ENCODE measurements at places on chromosomes 6 and 20. TPM values are rescaled to one million over a fixed set of nuclear protein-coding genes. Genes with fewer than 3 reads are reported as not detected.

The GDAP1L1 gene
- polyA plus RNA-seq, result not detected

GRCh38 chr6:5754904-5755303, 251.8 kb downstream of the NRN1 start:
- no peak for DNase-seq
- no peak overlapping the region for H3K27ac ChIP-seq
- H3K4me1 ChIP-seq, result no peaks in the 10 kb centered on the region
- no peaks in the 10 kb centered on the region for H3K36me3 ChIP-seq
- H3K4me3 ChIP-seq, result no peak overlapping the region
- no peaks in the 10 kb centered on the region for H3K27me3 ChIP-seq

DNA sequence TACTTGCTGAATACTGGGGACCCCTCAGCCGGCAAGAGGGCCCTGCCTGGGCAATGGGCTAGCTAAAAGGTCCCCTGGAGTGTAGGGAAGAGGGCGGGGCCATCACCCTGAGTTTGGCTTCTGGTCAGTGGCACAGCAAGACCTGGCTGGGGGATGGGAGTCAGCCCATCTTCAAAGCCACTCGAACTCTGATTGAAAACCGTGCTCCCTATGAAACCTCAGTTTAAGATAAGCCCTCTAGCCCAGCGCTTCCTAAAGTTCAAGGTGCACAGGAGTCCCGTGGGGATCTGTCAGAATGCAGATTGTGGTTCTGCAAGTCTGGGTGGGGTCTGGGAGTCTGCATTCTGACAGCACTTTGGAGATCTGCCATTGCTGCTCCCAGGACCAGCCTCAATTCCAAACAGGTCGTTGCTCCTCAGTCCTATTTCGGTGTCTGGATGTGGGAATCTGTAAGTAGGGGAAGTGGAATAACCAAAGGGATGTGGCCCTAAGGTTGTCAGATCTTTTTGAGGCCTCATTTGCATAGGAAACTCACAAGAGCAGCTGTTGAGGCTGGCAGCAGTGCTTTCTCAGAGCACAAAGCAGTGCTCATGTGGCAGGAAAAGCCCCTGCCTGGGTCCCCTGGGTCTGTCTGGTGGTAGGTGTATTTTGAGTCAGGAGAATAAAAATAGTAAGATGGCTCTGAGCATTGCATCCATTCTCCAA, 85.3 kb upstream of the SCP2D1 start:
- H3K4me1 ChIP-seq, result no peaks in the 10 kb centered on the region
- no peak for DNase-seq
- no peaks in the 10 kb centered on the region for H3K27me3 ChIP-seq
- H3K4me3 ChIP-seq, result no peak overlapping the region
- no peak overlapping the region for H3K27ac ChIP-seq

- no peaks in the 10 kb centered on the region for H3K36me3 ChIP-seq
- no peak overlapping the region for H3K27ac ChIP-seq
- no peak for DNase-seq
- no peak overlapping the region for H3K4me3 ChIP-seq
- no peaks in the 10 kb centered on the region for H3K27me3 ChIP-seq
These were observed 585.3 kb upstream of the ARID1B start for GRCh38 chr6:156191895-156192294.

DNA sequence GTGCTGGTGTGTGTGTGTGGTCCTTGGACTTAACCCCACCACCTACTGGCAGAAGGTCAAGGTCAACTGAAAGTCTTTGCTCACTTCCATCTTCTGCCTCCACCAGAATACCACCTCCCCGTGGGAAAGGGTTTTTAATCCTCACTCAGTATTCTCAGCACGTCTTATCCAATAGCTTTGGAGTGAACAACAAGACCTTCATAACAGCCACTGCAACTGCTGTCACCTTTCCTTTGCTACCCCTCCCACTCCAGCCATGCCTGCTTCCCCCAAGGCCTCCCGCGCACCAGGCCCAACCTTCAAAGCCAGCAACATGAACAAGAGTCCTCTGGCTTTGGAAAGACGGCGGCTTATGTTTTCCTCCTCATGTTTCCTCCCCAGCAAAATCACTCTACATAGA, 787 bp upstream of the BTN2A2 start:
- H3K27ac ChIP-seq, result no peak overlapping the region
- H3K4me1 ChIP-seq, result peaks cover 14% of the 10 kb centered on the region
- H3K36me3 ChIP-seq, result no peaks in the 10 kb centered on the region
- H3K4me3 ChIP-seq, result no peak overlapping the region
- no peak for DNase-seq
- H3K27me3 ChIP-seq, result no peaks in the 10 kb centered on the region

DNA sequence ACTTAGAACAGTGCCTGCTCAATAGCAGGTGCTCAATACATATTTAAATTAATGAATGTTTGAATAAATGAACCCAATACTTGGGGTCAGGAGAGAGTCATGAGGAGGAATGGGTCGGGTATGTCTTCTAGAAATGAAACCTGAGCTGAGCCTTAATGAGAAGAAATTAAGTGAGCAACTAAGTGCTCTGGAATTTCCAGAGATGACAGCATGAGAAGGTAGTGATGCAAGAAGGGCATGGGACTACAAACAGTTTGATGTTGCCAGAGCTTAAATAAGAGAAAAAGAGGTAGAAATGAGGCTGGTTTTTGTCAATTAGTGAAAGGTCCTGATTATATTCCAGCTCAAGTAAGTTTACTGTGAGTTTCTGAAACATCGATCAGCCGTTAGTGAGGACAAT, 82.9 kb downstream of the PDE10A start:
- no peaks in the 10 kb centered on the region for H3K4me1 ChIP-seq
- DNase-seq, result no peak
- no peaks in the 10 kb centered on the region for H3K27me3 ChIP-seq
- H3K4me3 ChIP-seq, result no peak overlapping the region
- no peak overlapping the region for H3K27ac ChIP-seq
- H3K36me3 ChIP-seq, result no peaks in the 10 kb centered on the region

DNA sequence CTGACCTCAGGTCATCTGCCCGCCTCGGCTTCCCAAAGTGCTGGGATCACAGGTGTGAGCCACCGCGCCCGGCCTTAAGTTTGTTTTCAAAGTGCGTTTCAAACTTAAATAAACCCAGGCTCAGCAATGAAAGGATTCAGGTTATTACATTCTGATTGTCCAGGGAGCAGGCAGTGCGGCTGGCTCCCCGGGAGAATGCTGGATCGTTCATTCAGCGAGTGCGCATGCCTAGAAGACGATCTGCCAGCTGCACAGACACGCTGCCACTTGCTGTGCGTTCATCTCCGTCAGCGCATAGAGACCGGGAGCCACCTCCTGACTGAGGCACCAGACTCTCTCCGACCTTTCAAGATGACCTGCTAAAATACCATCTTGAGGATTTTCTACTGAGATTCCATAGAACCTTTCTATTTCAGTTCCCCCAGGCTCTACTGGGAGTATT, 163.9 kb upstream of the ZNF217 start:
- H3K27ac ChIP-seq, result no peak overlapping the region
- DNase-seq, result no peak
- H3K4me1 ChIP-seq, result no peaks in the 10 kb centered on the region
- H3K36me3 ChIP-seq, result no peaks in the 10 kb centered on the region
- H3K4me3 ChIP-seq, result no peak overlapping the region
- no peaks in the 10 kb centered on the region for H3K27me3 ChIP-seq

GRCh38 chr6:134177753-134178160, 125.3 kb upstream of the SLC2A12 start:
- H3K4me3 ChIP-seq, result peak overlapping the region; percentile 27
- no peak for DNase-seq
- peaks cover 28% of the 10 kb centered on the region for H3K4me1 ChIP-seq
- peak overlapping the region; percentile 43 for H3K27ac ChIP-seq
- H3K27me3 ChIP-seq, result no peaks in the 10 kb centered on the region

- H3K4me1 ChIP-seq, result no peaks in the 10 kb centered on the region
- no peak overlapping the region for H3K27ac ChIP-seq
- DNase-seq, result no peak
- H3K27me3 ChIP-seq, result no peaks in the 10 kb centered on the region
- H3K36me3 ChIP-seq, result no peaks in the 10 kb centered on the region
- H3K4me3 ChIP-seq, result no peak overlapping the region
These were observed 535.8 kb downstream of the LMBRD1 start for GRCh38 chr6:69261010-69261409.

DNA sequence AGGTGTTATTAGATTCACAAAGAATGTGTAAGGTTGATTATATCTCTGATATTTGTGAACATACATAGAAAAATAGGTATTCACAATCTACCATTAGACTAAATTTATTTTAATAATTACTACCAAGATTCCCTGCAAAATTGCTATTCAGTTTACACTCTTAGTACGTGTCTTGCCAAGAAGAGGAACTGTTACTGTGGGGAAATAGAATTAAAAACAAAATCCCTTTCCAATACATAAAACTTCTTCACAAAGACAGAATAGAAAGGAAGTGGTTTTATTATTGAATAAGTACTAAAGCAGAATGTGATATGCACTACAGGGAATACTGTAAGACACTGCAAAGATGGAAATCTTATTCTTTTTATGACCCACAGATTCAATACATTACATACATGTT, 17.0 kb downstream of the RAB32 start:
- H3K4me3 ChIP-seq, result no peak overlapping the region
- no peaks in the 10 kb centered on the region for H3K36me3 ChIP-seq
- H3K27me3 ChIP-seq, result no peaks in the 10 kb centered on the region
- DNase-seq, result no peak
- no peaks in the 10 kb centered on the region for H3K4me1 ChIP-seq

The LTA gene
- 3.6 TPM for polyA plus RNA-seq

GRCh38 chr20:57022306-57022705, 244.1 kb downstream of the BMP7 start:
- H3K27ac ChIP-seq, result no peak overlapping the region
- H3K27me3 ChIP-seq, result no peaks in the 10 kb centered on the region
- H3K4me1 ChIP-seq, result no peaks in the 10 kb centered on the region
- no peak for DNase-seq
- no peaks in the 10 kb centered on the region for H3K36me3 ChIP-seq
- no peak overlapping the region for H3K4me3 ChIP-seq

The KIF13A gene
- 18.5 TPM for polyA plus RNA-seq
